ENCODE measurements at places on chromosomes 3 and 15.
A peak's percentile ranks its signal among the peaks of the same experiment; 100 is the strongest.

- H3K4me3 ChIP-seq = 0 out of 2 replicates have a peak overlapping the region, but pooled peaks have one; percentile 25
- peak overlapping the region; percentile 75 for H3K27ac ChIP-seq
- no peaks in the 10 kb centered on the region for H3K27me3 ChIP-seq
- peak; percentile 92 for DNase-seq
Observed at GRCh38 chr15:98856532-98856907, 151.1 kb downstream of the PGPEP1L start.

GRCh38 chr3:71421820-71422566 is 161.5 kb downstream of the FOXP1 start:
- DNase-seq = no peak
- H3K4me3 ChIP-seq = no peak overlapping the region
- H3K27ac ChIP-seq = no peak overlapping the region
- no peaks in the 10 kb centered on the region for H3K36me3 ChIP-seq

- no peak for DNase-seq
- H3K27me3 ChIP-seq = no peaks in the 10 kb centered on the region
- no peak overlapping the region for H3K4me3 ChIP-seq
- H3K4me1 ChIP-seq = peaks cover 12% of the 10 kb centered on the region
- no peak overlapping the region for H3K27ac ChIP-seq
- H3K36me3 ChIP-seq = no peaks in the 10 kb centered on the region
Observed at GRCh38 chr15:84755736-84756527, 7.5 kb downstream of the ZNF592 start.

- H3K27ac ChIP-seq = peak overlapping the region; percentile 57
- no peak overlapping the region for H3K4me3 ChIP-seq
- peaks cover 36% of the 10 kb centered on the region for H3K4me1 ChIP-seq
- H3K27me3 ChIP-seq = no peaks in the 10 kb centered on the region
- no peaks in the 10 kb centered on the region for H3K36me3 ChIP-seq
- peak; percentile 62 for DNase-seq
Observed at GRCh38 chr15:39462691-39463090, 118.2 kb upstream of the THBS1 start.

GRCh38 chr3:144549166-144549565 is 577.5 kb downstream of the DIPK2A start:
- H3K36me3 ChIP-seq = no peaks in the 10 kb centered on the region
- H3K27ac ChIP-seq = no peak overlapping the region
- no peaks in the 10 kb centered on the region for H3K4me1 ChIP-seq

DNA sequence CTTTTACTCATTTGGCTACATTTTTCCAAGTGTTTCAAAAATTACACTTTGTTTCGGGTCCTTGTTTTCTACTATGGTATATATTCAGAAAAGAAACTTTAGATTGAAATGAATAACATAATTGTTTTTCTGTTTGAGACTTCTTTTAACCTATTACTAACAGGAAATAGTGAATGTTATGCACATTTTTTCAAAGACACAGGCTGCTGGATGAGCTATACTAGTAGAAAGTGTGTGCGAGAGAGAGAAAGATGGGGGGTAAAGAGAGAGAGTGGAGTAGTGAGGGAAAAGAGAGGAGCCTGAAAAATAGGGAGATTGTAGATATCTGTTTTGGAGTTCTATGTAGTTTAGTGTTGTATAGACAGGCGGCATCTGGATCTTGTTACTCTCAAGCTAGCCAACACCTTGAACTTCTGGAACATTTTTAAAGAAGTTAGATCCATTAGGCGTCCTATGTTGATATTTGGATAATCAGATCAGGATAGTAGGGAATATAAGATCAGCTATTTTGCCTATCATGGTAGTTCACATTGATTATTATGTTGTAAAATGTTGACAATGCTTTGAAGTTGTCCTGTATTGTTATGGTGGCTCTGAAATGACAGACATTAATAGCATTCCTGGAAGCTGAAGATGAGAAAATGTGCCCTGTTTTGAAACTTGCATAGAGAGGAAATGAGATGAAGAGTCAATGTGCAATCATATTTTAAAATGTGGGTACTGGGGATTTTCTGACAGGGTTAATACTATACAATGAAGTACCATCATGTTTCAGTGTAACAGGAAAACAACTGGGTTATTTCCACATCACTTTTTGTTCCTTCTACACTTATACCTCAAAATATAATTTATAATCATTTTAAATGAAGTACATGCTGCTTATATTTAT is 2.6 kb downstream of the RBMS3 start:
- peak overlapping the region; percentile 87 for H3K4me3 ChIP-seq
- H3K27ac ChIP-seq = peak overlapping the region; percentile 88
- H3K4me1 ChIP-seq = peaks cover 38% of the 10 kb centered on the region

- DNase-seq = no peak
- H3K36me3 ChIP-seq = peaks cover 13% of the 10 kb centered on the region
- H3K4me3 ChIP-seq = no peak overlapping the region
- no peak overlapping the region for H3K27ac ChIP-seq
Observed at GRCh38 chr15:70912187-70912586, 19.6 kb downstream of the LRRC49 start.

DNA sequence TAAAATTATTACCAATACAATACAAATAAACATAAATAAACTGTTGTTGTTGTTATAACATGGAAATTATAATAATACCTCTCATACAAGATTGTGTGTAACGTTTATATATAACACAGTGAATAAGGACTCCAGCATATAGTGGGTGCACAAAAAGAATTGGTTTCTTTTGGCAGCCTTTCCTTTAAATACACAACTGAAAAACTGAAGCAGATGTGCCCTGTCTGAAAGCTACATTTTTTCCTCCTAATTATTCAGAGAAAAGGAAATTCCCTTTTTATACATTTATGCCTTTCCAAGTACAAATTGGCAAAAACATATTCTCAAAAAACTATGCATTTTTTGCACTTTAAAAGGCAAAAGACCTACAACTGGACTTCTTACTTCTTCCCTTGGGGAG is 928.9 kb upstream of the NR2F2 start:
- no peak for DNase-seq
- no peaks in the 10 kb centered on the region for H3K36me3 ChIP-seq
- H3K27ac ChIP-seq = no peak overlapping the region
- H3K4me3 ChIP-seq = no peak overlapping the region
- H3K27me3 ChIP-seq = no peaks in the 10 kb centered on the region
